ENCODE measurements at places on chromosomes 16 and 17. TPM values are rescaled to one million over a fixed set of nuclear protein-coding genes. Genes with fewer than 3 reads are reported as not detected.

CACNG1 gene
- total RNA-seq = not detected

DNA sequence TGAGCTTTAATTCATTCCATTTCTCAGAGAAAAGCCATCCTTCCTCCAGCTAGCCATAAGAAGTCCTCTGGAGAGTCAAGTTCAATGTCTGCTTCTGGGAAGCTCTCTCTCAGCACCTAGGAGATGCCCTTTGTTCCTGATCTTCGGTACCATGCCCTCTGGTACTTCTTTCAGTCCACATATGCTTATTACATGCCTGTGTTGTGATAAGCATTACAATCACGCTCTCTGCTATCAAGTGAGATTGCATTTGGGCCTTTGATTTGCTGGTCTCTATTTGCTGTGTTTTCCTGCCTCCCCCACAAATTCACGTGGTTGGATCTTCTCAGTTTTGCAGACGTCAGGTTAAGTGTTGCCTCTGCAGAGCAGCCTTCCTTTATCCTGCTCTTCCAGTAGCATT is 178.1 kb downstream of the TOX3 start:
- no peak for DNase-seq

GRCh38 chr16:89996178-89996489 is 23.1 kb downstream of the DBNDD1 start:
- DNase-seq = no peak

DNA sequence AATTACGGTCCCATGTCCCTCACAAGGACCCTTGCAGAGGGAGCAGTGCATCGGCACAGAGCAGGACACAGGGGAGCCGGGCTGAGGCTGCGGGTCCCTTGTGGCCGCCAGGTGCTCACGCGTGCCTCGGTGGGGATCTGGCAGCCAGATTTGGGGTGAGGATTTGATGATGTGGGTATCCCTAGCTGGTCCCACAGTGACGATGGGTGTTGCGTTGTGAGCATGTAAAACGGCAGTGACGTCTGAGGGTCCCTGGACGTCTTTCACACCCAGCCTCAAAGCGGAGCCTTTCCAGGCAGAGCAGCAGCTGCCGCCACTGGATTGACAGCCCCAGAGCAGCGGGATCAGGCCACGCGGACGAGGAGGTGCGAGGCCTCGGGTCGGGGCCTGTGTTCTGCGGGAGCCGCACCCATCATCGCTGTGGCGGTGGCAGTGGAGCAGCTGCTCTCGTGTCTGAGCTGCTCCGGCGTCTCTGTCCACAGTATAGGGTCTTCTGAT is 54.6 kb downstream of the WDR45B start:
- no peak for DNase-seq

- DNase-seq = no peak
Measured at GRCh38 chr17:71142333-71142732, 973.0 kb downstream of the KCNJ2 start.

GRCh38 chr17:66290101-66290722 is 12.2 kb upstream of the PRKCA start:
- no peak for DNase-seq

DNA sequence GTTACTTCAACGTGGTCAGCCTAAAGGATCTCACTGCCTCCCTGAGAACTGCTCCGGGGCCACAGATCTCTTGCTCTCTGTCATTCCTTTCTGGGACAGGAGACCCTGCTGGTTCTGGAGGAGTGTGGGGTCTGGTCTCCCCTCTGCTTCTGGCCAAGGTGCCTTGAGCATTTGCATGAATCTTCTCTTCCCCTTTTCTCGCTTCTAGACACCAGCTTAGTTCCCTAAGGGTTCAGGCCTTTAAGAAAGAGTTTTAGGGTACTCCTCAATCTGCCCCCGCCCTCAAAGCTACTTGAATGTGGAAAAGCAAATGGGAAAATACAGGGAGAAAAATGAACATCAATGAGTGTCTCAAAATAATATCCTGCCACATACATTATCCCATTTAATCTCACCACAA is 48.1 kb downstream of the WSB1 start:
- DNase-seq = no peak

DNA sequence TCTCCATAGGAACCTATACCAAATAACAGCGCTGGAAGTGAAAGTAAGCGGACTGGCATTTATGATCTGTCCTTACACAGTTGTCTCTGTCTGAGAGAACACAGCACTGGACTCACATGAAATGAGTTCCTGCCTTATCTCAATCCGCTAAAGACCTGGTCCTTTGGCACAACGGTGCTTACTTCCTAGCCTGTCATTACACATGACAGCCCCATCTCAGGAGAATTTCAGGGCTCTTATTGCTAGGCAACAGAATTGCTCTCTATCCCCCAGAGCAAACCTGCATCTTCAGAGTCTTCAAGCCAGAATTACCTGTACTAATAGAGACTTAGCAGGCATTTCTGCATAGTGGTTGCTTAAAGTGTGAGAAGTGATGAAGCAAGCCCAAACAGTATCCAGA is 4.3 kb downstream of the KCNJ2 start:
- no peak for DNase-seq

GRCh38 chr16:17607609-17608008 is 136.8 kb upstream of the XYLT1 start:
- DNase-seq = no peak

DNA sequence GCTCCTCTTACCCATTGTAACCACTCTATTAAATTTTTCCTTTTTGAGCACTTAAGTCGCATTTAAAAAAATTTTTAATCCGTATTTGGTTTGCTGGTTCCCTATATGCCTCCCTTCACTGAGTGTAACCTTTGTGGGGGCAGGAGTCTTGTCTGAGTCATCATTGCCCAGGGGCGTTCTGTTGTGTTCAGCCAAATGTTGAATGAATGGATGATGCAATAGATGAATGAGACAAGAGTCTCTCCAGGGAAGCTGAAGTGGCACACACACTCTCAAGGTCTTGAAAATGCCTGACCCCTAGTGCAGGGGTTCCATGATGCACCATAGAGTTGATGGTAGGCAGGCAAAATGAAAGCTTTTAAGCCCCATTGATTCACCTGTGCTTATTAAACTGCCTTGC is 123.0 kb upstream of the RBFOX1 start:
- no peak for DNase-seq

- no peak for DNase-seq
Measured at GRCh38 chr17:73157521-73157890, 7.3 kb upstream of the SSTR2 start.

Data from mesenteric fat pad (tissue), 1 donor.